ENCODE measurements at places on chromosomes 1 and 21.

DNA sequence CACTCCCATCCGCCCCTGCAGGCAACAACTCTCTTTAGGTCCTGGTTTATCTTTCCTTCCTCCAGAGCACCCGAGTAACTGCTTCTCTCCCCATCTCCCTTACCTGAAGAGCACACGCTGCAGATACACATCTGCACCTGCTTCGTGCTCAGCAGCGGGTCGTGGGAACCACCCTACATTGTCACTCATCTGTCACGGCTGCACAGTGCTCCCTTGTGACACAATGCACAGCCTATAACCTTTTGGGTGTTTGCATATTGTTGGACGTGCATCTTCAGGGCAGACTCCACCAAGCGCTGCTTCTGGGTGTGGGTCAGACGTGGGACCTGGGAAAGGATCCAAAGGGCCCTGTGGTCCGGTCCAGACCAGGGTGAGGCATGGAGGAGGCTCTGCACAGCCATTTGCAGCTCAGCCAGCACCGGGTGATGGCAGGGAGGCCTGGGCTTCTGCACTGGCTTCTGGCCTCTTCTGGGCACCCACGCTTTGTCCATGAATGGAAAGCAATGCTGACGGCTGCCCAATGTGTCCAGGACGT lies 42.5 kb downstream of the WDR4 start:
- DNase-seq, result no peak

DNA sequence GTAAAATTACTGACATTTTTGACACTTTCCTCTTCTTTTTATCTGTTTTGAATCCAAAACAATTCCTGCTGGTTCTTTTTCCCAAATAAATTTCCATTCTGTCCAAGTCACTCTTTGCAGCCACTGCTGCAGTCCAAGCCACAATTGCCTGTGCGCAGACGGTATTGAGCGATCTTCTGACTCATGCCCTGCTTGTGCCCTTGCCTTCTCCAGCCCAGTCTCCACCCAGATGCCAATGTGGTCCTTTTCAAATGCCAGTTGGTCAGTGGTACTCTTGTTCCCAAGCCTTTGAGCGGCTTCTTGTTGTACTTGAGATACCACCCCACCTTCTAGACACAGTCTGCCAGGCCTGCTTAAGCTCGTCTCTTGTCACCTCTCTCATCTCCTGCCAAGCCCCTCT lies 78.9 kb downstream of the CAMTA1 start:
- no peak for DNase-seq

GRCh38 chr1:74504933-74505512 lies 7.4 kb downstream of the LRRC53 start:
- peak; percentile 63 for DNase-seq

GRCh38 chr1:117836069-117836468 lies 93.4 kb downstream of the GDAP2 start:
- DNase-seq, result no peak

- no peak for DNase-seq
These were observed 39.4 kb downstream of the HSF2BP start for GRCh38 chr21:43619856-43620255.

GRCh38 chr1:40264354-40264781 lies 6.3 kb downstream of the ZMPSTE24 start:
- no peak for DNase-seq

DNA sequence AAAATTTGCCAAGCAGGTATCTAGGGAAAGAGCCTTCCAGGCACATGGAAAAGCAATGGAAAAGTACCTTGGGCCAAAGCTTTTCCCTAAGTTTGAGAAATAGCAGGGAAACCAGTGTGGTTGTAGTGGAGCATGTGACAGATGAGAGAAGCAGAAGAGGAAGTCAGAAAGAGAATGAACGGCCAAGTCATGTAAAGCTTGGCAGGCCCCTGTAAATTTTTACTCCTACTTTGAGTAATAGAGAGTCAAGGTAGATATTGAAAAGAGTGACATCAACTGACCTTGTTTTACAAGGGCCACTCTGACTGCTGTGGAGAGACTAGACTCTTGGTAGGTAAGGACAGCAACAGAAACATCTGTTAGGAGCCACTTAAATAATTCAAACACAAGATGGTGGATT lies 180.9 kb upstream of the PRMT6 start:
- DNase-seq, result no peak

DNA sequence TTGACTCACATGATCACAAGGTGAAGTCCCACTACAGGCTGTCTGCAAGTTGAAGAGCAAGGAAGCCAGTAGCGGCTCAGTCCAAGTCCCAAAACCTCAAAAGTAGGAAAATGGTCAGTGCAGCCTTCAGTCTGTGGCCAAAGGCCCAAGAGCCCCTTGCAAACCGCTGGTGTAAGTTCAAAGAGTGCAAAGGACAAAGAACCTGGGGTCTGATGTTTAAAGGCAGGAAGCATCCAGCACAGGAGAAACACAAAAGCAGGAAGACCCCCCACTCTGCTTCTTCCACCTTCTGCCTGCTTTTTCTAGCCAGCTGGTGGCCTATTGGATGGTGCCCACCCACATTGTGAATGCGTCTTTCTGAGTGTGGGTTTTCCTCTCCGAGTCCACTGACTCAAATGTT lies 2222.6 kb downstream of the MRPL39 start:
- no peak for DNase-seq

GRCh38 chr1:68770817-68771216 lies 273.9 kb upstream of the DEPDC1 start:
- no peak for DNase-seq

GRCh38 chr1:154624746-154625643 lies 17.0 kb upstream of the ADAR start:
- no peak for DNase-seq

- DNase-seq, result no peak
These were observed 403.8 kb downstream of the NUF2 start for GRCh38 chr1:163725551-163725950.

- DNase-seq, result no peak
These were observed 38.2 kb downstream of the TNFSF4 start for GRCh38 chr1:173168941-173169340.

DNA sequence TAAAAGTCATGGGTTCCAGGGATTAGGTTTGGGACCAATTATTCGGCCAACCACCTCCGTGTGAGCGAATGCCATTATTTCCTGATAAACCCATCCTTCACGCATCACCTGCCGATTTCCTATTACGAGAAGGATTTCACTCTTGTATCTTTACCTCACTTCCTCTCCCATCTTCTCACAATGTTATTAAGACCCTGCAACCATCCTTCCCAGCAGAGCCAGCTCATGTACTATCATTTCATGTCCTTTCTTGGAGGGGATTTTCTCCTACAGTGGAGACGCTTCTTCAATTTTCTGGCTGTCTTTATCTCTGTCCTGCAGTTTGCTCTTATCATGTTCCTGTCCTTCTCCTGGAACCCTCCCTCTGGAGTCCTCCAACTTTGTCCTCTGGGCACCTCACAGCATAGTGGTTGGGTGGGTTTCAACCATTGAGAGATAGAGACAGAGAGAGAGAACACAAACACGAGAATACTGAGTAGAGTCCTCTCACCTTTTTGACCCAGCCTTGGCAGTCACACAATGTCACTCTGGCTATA lies 192.2 kb downstream of the DYRK1A start:
- no peak for DNase-seq

All from eye (tissue), 1 donor.